Activated T-cell treated with anti-CD3 and anti-CD28 coated beads for 48 hours (primary cell): ENCODE measurements at places on chromosomes 7 and 10.

- no peak for DNase-seq
Observed at GRCh38 chr10:126516515-126516914, 128.2 kb upstream of the ADAM12 start.

- DNase-seq: no peak
Observed at GRCh38 chr7:23873306-23873705, 163.3 kb downstream of the STK31 start.

- DNase-seq: no peak
Observed at GRCh38 chr7:70739646-70740210, 392.2 kb upstream of the GALNT17 start.

GRCh38 chr10:111478651-111479050, 401.8 kb downstream of the ADRA2A start:
- DNase-seq: no peak

DNA sequence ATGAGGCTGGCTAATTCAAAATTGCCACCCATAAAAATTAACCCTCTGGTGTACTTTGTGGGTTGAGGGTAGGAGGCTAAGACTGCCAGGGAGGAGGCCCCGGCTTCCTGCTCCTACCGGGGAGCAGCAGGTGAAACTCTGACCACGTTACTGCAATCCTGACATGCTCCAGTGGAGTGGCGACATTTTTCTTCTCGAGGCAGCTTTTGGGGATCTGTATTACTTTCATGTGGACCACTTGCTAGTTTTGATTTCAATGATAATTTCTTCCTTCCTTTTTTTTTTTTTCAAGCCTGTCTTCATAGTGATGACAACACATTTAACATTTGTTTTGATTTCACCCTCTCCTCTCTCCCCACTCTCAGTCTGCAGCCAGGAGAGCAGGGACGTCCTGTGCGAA, 14.6 kb downstream of the GATA3 start:
- DNase-seq: no peak

- no peak for DNase-seq
Observed at GRCh38 chr7:105268056-105268455, 120.7 kb downstream of the SRPK2 start.
